Left renal pelvis (tissue), 4 donors: ENCODE measurements at places on chromosomes 11 and 22. TPM values are rescaled to one million over a fixed set of nuclear protein-coding genes. Genes with fewer than 3 reads are reported as not detected.

The APOL6 gene
- 4.1 TPM for polyA plus RNA-seq

The NXPE4 gene
- polyA plus RNA-seq: 0.11 TPM

The GTSE1 gene
- polyA plus RNA-seq: 20.0 TPM

The SLC37A2 gene
- 2.8 TPM for polyA plus RNA-seq

The SMTNL1 gene
- polyA plus RNA-seq: 0.21 TPM

The PHOX2A gene
- not detected for polyA plus RNA-seq

The RIMBP3B gene
- polyA plus RNA-seq: not detected

The CLDN5 gene
- 19.6 TPM for polyA plus RNA-seq

The VPREB1 gene
- not detected for polyA plus RNA-seq

DNA sequence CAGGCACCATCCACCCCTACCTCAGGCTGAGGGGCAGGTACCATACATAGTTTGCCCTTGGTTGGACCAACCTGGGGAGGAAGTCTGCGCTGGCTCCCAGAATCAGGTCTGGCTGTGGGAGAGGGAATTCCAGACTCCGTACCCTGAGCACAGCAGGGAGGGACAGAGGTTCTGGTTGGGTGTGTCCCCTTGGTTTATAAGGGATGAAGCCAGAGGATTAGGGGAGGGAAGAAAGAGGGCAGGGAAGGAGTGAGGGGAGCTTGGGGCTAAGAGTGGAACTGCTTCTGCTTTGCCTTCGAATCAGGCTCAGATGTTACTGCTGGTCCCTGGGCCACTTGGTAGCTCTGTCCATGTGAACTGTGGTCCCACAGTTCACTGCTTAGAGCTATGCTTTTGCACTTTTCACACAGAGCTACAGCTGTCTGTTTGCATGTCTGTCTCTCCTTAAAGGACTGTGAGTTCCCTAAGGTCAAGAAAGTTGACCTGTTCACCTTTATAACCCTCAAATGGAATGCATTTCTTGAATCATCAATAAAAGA is 9.2 kb downstream of the MMP20 start:
- DNase-seq: no peak

DNA sequence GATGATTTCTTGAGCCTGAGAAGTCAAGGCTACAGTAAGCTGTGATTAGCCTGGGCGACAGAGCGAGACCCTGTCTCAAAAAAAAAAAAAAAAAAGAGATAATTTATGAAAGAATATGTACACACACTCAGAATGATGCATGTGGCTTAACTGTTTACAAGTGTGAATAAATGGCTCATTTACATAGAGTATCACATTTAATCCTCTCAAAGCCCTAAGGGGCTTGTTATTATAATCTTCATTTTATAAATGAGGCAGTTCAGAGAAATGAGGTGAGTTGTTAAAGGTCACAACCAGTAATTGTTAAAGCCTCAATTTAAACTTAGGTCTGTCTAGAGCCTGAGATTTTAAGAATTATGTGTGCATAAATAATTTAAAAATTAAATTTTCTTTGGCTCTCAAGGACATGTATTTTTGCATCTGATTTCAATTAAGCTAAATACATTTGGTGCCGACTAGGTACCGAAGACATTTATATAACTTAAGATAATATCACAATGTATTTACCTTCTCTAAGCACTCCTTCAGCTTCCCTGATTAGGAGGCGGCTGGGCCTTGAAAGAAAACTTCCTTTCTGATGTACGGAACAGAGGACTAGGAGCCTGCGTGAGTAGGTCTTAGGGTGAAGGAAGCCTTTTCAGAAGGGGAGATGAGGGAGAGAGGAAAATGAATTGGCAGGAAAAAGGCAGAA is 28.5 kb upstream of the DDX6 start:
- no peak for DNase-seq

GRCh38 chr22:25002241-25002985 is 49.9 kb downstream of the KIAA1671 start:
- DNase-seq: no peak

GRCh38 chr11:131274233-131274632 is 96.2 kb upstream of the NTM start:
- no peak for DNase-seq

- no peak for DNase-seq
Measured at GRCh38 chr11:120977266-120978137, 46.4 kb upstream of the TBCEL start.

DNA sequence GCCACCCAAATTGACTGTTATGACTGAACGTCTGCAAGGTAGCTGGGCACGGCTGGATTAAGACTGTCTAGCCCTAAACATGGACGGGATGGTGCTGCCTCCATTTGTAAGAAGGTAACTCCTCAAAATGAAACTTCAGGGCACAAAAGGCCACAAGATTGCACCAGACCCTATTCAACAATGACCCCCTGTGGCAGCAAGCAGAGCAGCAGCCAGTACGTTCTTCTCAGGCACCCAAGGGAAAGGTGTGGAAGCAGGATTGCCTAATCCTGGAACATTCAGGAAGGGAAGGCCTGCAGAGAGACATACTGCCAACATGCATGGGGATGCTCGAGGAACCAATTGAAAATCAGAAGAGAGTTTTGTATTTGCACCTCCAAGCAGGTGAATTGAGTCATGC is 4.5 kb upstream of the TBX10 start:
- no peak for DNase-seq

GRCh38 chr11:45215098-45215865 is 68.8 kb downstream of the PRDM11 start:
- DNase-seq: no peak

GRCh38 chr22:19122752-19123492 is 710 bp upstream of the DGCR2 start:
- DNase-seq: no peak

GRCh38 chr22:22404598-22405284 is 103.8 kb downstream of the ZNF280B start:
- no peak for DNase-seq

DNA sequence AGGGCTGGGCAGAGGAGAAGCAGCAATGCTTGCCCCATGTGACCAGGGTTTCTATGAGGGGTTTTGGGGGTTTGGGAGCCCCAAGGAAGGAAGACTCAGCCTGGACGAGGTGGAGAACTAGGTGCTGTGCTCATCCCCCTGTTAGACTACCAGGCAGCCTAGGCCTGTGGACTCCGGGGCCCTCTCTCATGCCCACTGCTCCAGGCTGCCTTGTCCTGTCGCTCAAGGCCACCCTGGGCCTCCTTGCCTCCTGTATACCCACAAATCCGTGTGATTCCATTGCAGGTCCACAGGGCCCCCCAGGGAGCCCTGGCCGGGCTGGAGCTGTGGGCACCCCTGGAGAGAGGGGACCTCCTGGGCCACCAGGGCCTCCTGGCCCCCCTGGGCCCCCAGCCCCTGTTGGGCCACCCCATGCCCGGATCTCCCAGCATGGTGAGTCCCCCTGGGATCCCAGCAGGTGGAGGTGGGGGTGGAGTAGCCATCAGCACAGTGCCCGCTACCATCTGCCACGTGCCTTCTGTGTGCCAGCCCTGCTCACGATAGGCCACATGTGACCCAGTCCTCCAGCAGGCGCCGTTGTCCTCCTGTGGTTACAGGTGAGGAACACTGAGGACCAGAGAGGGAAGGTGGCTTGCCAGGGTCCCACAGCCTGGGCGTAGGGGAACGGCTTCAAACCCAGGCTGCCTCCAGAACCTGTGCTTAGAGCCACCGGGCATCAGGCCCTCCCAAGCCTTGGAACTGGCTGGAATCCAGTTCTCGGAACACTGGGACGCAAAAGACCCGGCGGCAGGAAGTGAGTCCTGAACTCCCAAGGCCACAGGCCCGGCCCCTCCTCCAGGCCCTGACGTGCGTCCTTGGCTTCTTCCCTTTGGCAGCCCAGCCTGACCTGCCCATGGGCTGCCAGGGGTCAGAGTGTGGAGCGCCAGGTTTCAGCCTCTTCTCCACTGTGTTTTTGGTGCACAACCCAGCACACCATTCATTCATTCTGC is 26.6 kb downstream of the EMID1 start:
- no peak for DNase-seq

DNA sequence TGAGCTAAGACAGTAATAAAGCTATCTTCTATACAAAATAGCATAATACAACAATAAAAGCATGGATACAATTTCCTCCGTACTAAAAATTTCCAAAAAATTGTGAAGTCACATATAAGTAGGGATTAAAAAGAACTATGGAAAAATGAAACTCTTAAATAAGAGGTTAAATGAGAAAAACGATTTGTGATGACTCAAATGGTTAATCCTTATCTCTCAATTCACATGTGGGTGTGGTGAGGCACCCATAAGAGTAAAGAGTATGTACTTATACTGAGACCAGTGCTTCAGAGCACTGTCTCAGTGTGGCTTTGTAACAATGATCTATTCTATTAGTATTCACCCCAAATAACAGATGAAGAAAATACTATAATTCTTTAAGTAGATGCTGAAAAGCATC is 25.0 kb upstream of the CCDC34 start:
- no peak for DNase-seq

DNA sequence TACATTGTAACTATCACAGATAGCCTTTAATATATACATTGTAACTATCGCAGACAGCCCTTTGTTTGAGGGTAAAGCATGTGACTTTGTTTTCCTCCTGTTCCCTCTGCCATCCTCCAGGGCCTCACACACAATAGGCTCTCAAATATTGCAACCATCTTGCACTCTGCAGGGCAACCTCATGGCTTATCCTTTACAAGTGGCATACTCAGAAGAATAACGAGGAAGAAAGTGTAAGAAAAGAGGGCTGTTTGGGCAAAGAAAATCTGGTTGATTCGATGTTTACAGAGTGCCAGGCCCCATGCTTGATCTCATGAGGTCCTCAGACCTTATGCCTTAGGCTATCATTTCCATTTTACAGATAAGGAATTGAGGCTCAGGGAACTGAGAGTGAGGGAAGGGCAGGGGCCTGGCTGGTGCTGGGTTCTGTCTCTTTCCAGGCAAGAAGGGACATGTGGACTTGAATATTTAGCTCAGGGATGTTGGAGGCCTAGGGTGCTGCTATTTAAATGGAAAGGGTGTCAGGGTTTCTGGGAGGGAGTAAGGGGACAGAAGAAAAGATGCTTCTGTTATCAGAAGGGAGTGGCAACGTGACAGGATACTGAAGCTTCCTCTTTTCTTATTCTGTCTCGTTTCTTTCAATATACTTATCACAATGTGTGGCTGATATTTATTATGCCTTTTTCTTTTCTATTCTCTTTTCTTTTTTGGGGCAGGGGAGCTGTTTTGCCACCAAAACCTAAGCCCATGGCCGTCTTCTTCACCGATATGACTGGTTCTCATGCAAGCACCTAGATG is 1.1 kb upstream of the SAMM50 start:
- no peak for DNase-seq

GRCh38 chr11:72352859-72353551 is 81.3 kb downstream of the CLPB start:
- DNase-seq: peak; percentile 20

DNA sequence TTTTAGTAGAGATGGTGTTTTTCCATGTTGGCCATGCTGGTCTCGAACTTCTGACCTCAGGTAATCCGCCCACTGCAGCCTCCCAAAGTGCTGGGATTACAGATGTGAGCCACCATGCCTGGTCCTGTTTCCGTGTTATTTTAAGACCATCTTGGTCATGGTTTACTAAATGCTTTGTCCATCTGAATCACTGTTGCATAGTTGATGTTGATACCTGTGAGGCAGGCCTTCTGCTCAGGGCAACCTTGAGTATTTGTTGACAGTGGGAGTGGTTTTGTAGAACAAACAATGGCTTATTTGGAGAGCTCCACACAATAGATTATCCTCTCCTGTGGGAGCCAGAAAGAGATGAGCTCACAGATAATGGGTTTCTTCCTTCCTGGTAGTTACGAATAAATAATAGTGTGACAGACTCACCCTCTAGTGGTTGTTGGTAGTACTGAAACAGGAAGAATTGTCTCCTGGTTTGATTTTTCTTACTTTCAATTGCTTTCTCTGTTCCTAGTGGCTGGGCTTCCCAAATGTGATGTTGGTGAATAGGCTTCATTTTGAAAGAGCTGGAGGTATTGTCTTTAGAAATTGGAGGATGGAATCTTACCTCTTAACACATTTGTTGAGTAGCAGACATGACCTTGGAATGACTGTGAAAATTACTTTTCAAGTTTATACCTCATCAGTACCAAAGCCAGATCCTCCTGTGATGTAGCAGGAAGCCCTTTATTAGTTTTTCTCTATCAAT is 39.0 kb downstream of the CTNND1 start:
- DNase-seq: no peak

DNA sequence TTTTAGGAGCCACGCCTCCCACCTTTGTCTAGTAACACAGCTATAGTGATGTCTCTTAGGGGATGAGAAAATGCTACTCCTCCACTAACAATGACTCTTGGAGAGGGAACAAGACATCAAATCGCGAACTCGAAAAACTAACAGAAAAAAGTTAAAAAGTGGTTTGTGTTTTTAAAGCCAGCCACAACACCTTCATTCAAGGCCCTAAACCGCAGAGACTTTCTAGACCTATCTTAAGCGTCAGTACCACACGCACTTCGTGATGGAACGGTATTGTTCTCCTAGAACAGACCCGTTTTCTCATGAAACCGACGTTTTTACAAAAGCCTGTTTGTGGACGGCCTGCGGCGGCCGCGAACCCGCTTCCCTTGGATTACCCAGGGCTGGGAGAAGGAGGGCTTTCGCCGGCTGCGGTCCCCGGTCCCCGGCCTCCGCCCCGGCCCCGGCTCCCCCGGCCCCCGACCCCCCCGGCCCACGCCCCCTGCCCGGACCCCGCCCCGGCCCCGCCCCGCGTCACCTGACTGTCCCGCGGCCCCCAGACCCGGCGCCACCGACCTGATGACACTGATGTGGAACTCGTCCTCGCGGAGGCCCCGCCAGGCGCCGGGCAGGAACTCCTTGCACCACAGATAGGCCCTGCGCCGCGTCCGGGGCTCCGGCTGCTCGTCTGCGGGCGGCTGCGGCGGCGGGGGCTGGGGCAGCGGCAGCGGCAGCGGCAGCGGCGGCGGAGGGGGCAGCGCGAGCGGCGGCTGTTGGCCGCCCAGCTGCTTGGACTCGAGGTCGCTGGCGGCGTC is 718 bp downstream of the CHKA start:
- no peak for DNase-seq

- no peak for DNase-seq
Measured at GRCh38 chr11:1827095-1827813, 7.5 kb upstream of the SYT8 start.

- no peak for DNase-seq
Measured at GRCh38 chr11:122103726-122104125, 12.3 kb downstream of the BLID start.
